ENCODE measurements at places on chromosomes 6 and 20.

DNA sequence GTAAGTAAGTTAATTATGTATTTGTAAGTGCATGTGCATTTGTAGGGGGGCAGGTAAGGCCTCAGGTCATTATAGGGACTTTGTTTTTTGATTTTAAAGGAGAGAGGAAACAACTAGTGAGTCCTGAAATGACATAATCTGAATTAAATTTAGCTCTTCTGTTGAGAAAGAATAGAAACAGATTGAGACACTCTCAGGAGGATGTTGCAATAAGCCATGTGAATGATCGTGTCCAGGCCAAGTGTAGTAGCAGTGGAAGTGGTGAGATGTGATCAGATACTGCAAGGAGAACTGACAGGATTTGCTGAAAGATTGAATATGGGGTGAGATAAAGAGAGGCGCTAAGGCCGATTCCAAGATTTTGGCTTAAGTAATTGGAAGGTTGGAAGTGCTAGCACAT is 2.6 kb upstream of the CENPW start:
- DNase-seq = no peak

DNA sequence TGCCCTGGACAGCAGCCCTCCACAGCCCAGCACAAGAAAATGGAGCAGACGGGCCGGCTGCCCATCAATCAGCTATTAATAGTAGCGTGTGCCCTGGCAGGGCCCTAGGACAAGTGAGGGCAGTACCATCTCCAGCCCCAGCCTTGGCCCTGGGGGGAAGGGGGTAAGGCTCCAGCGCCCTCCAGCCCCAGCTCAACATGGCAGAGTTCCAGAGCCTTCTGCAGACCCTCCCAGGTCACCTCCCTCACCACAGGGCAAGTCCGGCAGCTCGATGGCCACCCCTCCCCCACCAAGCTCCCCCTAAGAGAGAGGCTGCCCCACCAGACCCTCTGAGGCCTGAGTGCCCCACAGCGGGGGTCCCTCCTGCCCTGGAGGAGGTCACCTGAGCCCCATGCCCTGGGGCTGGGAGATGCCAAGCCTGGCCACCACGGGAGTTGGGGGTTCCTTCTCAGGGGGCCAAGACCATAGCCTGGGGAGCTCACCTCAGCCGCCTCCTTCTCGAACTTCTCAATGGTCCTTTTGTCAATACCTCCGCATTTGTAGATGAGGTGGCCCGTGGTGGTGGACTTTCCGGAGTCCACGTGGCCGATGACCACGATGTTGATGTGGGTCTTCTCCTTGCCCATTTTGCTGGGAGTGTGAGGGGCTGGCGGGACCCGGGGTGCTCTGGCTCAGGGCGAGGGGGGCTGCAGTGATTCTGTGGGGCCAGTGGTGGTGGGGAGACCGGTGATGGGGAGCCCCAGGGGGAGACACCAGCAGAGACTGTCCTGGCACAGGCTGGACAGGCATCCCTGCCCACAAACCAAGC is 1.5 kb downstream of the EEF1A2 start:
- no peak for DNase-seq

GRCh38 chr6:41065550-41066026 is 6.6 kb downstream of the OARD1 start:
- no peak for DNase-seq

GRCh38 chr20:5141615-5142014 is 14.8 kb downstream of the CDS2 start:
- DNase-seq = no peak

GRCh38 chr6:22081709-22082108 is 215.1 kb downstream of the PRL start:
- no peak for DNase-seq

DNA sequence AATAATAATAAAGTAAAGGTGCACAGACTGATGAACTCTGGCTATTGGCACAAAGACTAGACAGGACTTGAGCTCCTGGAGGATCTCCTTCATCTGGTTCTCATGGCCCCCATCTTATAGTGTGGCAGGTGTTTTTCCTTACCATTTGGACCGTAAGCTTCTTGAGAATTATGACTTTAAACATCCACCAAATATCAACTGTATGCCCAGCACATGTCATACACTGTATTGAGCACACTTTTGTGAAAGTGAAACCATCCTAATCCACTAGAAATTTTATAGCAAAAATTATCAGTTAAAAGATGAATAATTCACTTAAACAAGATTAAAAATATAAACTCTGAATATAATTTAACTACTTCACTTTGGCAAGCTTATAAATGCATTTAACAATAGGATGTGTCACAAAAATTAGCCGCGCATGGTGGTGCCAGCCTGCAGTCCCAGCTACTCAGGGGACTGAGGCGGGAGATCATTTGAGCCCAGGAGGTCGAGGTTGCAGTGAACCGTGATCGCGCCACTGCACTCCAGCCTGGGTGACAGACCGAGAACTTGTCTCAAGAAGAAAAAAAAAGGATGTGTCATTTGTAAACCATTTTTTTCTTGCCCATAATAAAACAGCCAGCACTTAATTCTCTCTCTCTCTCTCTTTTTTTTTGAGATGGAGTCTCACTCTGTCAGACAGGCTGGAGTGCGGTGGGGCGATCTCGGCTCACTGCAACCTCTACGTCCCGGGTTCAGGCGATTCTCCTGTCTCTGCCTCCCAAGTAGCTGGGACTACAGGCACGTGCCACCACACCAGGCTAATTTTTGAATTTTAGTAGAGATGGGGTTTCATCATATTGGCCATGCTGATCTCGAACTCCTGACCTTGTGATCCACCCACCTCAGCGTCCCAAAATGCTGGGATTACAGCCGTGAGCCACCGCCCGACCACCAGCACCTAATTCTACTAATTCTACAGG is 9.1 kb downstream of the HIVEP2 start:
- DNase-seq = no peak

DNA sequence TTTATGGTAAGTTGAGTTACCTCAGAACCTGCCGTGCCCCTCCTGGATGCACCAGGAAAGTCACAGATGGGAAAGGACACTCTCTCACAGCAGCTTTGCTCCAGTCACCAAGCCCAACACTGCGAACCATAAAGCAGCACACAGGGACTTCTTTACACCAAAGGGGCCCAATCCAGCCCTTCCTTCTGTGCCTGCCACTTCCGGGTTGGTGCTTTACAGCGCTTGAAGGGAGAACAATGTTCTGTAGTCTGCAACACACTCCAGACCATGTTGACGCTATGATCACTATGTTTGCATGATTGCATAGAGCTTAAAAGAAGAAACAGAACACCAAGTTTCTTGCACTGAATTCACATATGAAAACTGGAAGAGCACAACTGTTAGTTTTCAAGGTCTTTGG is 57.1 kb downstream of the SERAC1 start:
- no peak for DNase-seq

DNA sequence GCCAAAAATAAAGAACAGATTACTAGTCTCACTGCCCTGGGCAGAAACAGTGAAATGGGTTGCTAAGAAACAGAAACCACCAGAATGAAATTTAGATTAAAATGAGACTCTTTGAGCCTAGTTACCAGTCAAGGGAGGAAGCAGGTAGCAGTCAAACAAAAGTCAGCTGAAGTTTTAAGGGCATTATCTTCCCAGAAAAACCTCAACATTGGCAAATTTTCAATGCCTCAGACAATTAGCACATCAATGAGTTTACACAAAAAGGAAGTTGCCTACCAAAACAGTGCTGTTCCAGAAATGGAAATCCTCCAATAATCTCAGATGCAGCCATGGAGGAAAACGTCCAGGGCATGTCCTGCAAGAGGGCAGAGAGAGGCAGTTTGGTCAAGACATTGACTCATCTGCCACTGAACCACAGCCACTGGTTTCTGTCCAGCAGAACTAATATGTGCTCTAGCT is 399.7 kb upstream of the ADGRB3 start:
- no peak for DNase-seq

DNA sequence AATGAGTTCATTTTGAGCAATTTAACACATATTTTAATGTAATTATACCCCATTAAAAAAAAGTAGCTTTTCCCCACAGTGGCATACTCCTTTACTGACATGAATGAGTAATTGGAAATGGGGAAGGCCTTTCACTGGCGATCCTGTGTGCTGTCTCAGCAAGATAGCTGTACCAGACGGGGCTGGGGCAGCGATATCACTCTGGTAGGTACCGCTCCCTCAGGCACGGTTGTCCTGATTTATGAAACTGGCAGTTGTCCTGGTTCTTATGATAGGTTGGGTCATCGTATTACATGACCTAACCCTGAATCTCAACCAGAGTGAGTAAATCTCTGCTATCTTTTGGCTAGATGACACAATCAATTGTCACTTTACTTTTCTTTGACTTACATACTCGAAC is 355.0 kb upstream of the MAP3K7 start:
- no peak for DNase-seq

- no peak for DNase-seq
Observed at GRCh38 chr6:42696526-42697267, 25.7 kb downstream of the PRPH2 start.

DNA sequence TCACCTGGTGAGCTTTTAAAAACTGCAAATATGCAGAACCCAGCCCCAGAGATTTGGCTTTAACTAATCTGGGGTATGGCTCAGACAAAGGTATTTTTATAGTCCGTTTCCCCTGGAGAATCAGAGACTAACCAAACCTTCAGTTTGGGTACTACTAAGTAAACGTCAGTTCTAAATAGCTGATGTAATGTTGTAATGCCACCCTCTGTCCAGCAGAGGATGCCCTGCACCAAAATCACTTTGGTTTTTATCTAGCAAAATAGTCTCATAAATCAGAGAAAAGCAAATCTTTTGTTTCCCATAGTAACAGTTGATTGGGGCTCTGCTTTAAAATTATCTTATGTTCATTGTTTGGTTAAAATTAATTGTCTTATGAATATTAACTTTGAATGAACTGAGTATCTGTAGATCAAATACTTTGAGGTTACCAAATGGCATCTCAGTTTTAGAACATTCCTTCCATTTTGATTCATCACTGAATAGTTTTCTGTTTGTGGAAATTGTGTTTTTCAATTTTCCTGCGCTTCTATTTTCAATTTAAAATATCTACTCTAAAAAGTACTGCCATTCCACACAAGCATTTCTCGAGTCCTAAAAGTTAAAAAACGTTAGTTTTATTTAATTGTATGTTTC is 278.3 kb upstream of the PLCB4 start:
- DNase-seq = no peak

DNA sequence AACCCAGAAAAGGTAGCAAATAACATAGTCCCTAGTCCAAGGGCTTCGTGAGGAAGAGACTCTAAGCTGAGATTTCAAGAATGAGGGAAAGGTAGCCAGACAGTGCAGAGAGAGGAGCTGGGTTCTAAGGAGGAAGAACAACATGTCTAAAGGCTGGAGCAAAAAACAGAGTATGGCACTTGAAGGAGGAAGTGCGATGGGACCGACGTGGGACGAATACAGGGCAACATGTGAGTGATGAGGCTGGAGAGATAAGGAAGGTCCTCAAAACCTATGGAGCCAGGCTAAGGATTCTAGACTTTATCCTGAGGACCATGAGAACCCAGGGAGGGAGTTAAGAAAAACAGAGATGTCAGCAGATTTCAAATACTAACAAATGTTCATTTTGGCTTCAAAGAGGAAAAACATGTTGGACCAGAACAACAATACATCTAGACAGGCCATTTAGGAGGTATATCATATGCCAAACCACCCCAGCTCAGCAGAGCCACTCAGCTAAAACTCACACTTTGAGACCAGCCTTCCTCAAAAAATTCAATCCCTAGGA is 17.5 kb downstream of the ATXN1 start:
- no peak for DNase-seq

- DNase-seq = no peak
Observed at GRCh38 chr6:154350293-154350692, 6.3 kb downstream of the IPCEF1 start.

DNA sequence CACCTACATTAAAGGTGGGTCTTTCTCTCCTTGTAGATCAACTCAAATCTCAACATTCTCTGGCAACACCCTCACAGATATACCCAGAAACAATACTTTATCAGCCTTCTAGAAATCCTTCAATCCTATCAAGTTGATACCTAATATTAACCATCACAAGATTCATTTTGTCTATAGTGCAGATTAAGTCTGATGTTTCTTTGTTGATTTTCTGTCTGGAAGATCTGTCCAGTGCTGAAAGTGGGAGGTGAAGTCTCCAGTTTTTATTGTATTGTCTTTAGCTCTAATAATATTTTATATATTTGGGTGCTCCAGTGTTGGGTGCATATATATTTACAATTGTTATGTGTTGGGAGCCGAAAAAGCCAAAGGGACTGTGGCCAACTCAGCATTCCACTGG is 493.9 kb upstream of the ADGRB3 start:
- no peak for DNase-seq

GRCh38 chr6:53317861-53318260 is 30.9 kb downstream of the ELOVL5 start:
- no peak for DNase-seq

- DNase-seq = no peak
Observed at GRCh38 chr6:56637640-56638039, 5.0 kb downstream of the DST start.

DNA sequence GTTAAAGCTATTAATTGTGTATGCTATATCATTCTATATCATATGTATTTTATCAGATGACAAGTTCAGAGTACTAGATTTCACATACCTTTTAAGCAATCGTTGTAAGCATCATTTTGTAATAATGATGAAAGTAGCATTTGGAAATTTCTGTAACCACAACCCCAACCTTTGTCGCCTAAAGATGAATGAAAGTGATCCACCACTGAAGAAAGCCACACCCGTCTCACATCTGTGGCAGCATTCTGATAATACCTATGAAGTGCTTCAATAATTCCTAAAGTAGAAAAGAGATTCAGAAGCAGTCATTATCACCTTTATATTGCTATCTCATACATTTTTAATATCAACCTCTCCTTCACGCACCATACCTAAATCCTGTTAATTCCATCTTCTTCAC is 16.6 kb downstream of the ZUP1 start:
- no peak for DNase-seq

- DNase-seq = no peak
Observed at GRCh38 chr20:46253391-46253790, 54.9 kb downstream of the CDH22 start.

DNA sequence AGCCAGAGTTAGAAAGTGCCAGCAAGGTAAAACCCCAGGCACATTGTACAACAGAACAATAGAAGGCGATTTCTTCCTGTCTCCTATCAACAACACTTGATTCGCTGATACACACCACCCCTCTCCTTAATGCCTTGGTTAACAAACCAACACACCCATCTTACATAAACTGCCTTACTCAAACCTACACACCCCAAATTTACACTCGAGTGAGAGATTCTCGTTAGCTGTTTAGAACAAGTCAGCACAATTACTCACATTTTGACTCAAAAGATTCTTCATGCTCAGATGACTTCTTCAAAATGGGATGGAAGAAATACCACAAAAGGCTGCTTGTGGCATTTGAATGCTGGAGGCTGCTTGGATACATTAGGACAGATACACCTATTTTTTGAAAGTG is 80.0 kb upstream of the FOXQ1 start:
- DNase-seq = no peak

DNA sequence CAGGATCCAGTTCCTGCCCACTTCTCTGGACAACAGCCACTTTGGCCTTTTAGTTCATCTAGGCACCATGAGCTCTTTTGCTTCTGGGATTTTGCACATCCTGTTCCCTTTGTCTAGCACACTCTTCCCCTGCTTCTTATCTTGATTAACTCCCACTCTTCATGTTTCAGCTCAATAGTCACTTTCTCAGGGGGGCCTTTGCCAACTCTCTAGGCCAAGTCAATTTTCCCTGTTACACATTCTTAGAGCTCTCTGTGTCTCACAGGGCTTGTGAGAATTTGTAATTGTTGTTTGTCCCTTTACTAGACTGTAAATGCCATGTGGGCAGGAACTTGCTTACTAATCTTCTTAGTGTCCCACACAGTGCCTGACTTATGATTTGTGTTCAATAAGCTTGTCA is 58.1 kb upstream of the EPB41L1 start:
- DNase-seq = no peak
